SW 1271 (cell line): ENCODE measurements at places on chromosomes 12 and 14.

DNA sequence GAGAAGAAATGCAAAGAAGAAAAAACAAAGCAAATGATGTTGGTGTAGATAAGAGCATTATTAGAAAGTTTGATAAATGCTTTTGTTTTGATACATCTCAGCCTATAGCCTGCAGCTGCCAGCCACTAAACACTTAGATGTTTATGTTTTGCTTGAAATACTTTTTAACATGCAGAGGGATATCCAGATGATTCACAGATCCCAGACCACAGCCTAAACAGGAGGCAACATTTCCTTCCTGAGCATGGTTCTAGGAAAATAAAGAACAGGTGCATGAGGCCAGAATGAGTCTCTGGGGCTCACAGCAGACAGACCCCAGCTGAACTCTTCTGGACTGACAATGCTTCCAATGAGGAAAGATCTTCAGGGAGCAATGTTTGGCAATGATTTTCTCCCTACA is 103.7 kb upstream of the EEA1 start:
- DNase-seq: no peak

DNA sequence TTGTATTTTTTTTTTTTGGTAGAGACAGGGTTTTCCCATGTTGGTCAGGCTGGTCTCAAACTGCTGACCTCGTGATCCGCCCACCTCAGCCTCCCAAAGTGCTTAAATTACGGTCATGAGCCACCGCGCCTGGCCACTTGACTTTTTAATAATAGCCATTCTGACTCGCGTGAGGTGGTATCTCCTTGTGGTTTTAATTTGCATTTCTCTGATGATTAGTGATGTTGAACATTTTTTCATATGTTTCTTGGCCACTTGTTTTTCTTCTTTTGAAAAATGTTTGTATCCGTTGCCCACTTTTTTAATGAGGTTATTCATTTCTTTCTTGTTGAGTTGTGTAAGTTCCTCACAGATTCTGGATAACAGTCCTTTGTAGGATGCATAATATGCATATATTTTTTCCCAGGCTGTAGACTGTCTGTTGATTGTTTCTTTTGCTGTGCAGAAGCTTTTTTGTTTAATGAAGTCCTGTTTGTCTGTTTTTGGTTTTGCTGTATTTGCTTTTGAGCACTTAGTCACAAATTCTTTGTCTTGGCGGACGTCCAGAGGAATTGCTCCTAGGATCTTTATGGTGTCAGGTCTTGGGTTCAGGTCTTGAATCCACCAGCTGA is 10.3 kb upstream of the PGAM5 start:
- DNase-seq: no peak

GRCh38 chr12:111056618-111057521 is 136.5 kb upstream of the MYL2 start:
- DNase-seq: peak; percentile 9

GRCh38 chr14:77965919-77966435 is 166.1 kb downstream of the ADCK1 start:
- no peak for DNase-seq

DNA sequence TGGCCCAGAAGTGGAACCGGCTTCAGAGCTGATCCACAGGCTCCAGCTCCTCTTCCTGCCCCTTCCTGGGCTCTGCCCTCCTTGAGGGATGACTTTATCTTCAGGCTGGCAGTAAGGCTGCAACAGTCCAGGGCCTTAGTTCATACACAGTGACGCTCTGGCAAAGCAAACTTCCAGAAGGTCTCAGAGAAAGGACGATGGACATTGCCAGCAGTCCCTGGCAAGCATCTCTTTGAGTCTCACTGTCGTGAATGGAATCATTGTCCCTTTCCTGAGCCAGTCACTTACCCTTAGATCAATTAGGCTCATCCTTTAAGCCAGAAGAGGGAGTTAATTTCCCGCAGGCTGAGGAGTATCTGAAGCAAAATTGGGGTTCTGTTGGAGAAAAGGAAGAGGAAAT is 8.6 kb downstream of the AK7 start:
- no peak for DNase-seq

DNA sequence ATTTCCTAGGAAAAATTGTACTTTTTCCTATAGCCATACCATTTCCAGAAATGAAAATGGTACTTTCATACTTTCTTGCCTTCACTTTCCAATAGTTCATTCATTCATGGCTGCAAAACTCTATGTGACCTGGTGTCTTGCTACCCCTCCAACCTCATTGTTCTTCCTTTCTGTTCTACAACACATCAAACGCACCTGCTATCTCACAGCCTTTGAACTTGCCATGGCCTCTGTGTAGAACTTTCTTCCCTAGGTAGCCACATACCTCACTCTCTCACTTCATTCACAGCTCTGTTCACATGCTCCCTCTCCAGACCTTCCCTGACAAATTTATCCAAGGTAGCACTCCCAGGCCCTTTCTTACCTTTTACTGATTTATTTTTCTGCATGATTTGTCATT is 149.2 kb downstream of the DUSP6 start:
- no peak for DNase-seq

GRCh38 chr14:89190765-89191513 is 226.1 kb downstream of the FOXN3 start:
- no peak for DNase-seq

- no peak for DNase-seq
Measured at GRCh38 chr12:7601406-7601805, 64.3 kb downstream of the APOBEC1 start.

GRCh38 chr14:93970965-93971634 is 5.3 kb downstream of the ASB2 start:
- no peak for DNase-seq

DNA sequence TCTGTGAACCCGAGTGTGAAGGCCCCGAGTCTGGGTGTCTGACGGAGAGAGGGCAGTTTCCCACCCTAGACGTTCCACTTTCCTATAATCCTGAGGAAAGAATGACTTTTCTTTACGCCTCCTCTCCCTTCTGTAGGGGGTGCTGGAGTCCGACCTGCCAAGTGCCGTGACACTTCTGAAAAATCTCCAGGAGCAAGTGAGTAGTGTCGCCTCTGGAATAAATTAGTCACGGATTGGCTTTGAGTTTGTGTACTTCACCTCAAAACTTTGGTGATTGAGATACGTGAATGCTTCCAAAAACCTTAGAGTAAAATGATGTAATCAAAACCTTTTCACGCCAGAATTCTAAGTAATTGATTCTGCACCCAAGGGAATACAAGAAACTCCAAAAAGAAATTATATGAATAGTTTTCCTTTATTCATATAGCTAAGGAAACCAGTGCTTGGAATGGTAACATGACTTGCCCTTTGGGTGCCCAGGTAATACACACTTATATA is 452 bp downstream of the NGDN start:
- DNase-seq: no peak

GRCh38 chr12:94963649-94964048 is 39.8 kb downstream of the NDUFA12 start:
- no peak for DNase-seq

GRCh38 chr14:94532447-94532846 is 23.2 kb upstream of the SERPINA12 start:
- peak; percentile 9 for DNase-seq

GRCh38 chr12:52003016-52003550 is 3.7 kb upstream of the TAMALIN start:
- no peak for DNase-seq

GRCh38 chr14:61654026-61654425 is 41.3 kb upstream of the HIF1A start:
- no peak for DNase-seq

DNA sequence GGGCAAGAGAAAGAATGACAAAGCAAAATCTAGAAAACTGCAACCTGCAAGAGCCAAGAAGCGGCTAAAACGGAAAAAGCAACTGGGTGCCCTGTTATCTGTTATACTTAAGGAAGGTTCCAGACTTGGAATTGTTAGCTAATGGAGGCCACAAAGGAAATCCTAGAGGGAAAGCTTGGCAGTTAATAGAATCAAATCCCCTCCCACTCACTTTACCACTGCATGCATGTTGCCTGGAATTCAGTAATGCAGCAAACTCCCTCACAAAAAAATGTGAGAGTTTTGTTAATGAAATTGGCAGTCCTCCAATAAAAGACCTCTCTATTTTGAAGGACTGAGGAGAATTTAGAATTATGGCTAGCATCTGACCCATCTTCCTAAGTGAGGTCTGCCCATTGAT is 164.2 kb upstream of the SOX5 start:
- no peak for DNase-seq

DNA sequence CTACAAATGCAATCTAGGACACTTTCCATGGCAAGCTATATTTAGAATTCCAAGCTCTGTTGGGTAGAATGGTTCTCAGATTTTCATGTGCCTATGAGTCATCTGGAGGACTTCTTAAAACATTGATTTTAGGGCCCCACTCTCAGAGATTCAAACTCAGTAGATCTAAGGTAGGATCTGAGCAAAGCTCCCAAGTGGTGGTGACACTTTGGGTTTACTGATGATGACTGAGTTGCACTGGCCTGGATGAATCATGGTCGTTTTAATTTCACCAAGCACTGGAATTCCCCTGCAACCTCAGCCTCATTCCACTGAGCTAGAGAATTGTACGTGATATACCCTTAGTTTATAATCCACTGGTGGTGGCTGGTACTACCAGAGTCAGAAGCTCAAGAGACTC is 86.5 kb downstream of the PPM1H start:
- no peak for DNase-seq

- DNase-seq: no peak
Measured at GRCh38 chr12:90079529-90080210, 371.0 kb upstream of the ATP2B1 start.

GRCh38 chr12:90280564-90281058 is 572.0 kb upstream of the ATP2B1 start:
- DNase-seq: no peak

DNA sequence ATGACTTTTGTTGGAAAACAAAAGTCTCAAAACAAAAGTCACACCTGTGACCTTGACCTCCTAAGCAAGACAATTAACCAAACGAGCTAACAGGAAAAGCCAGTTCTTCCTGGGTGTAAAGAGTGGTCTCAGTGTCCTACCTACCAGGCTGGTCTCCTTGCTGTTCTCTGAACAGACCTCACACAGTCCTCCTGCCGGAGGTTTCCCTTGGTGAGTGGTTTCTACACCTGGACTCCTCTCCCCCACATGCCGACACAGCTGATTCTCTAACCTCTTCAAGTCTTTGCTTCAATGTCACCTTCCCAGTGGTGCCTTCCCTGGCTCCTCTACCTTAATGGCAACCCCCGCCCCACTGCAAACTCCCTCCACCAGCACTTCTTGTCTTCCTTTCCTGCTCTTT is 238.6 kb downstream of the ZFP36L1 start:
- no peak for DNase-seq

- no peak for DNase-seq
Measured at GRCh38 chr12:130334937-130335336, 2.8 kb upstream of the PIWIL1 start.
